ENCODE measurements at places on chromosomes 6 and 20.

GRCh38 chr6:80531681-80532619, 425.5 kb downstream of the BCKDHB start:
- DNase-seq, result no peak

DNA sequence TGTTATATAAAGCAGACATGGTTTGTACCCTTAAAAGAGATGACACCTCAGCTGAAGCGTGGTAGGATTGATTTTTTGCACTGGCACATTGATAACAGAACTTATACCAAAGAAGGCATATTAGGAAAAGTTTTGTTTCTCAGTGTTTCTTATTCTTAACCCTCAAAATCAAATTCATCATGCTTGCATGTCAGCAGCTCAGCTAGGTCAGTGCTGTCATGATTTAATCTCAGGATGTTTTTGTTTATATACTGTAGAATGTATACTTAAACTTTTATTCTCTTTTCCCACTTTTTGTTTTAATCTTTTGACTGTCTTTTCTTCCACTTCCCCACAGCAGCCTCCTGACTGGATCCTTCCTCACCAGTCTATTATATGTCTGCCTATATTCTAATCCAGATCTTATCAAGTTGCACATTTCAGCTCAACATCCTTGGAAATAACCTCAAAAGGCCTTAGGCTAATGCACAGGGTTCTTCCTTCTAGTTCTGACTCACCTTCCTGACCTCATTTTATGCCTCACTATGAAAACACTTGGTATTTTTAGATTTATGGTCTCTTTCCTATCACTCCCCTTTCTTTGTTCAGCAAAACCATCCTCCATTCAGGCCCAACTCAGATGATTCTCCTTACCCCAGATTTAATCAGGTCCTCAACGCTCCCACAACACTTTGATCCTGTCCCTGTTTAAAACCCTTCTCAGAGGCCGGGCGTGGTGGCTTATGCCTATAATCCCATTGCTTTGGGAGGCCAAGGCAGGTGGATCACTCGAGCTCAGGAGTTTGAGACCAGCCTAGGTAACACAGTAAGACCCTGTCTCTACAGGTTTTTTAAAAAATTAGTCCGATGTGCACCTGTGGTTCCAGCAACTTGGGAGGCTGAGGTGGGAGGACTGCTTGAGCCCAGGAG, 7.2 kb downstream of the HEBP2 start:
- no peak for DNase-seq

GRCh38 chr6:147509891-147510290, 1.4 kb downstream of the SAMD5 start:
- DNase-seq, result no peak

GRCh38 chr20:7939663-7940062, 595 bp downstream of the HAO1 start:
- DNase-seq, result no peak

- no peak for DNase-seq
Measured at GRCh38 chr20:10927011-10927583, 253.3 kb upstream of the JAG1 start.

- no peak for DNase-seq
Measured at GRCh38 chr6:16471222-16471909, 233.0 kb downstream of the GMPR start.

DNA sequence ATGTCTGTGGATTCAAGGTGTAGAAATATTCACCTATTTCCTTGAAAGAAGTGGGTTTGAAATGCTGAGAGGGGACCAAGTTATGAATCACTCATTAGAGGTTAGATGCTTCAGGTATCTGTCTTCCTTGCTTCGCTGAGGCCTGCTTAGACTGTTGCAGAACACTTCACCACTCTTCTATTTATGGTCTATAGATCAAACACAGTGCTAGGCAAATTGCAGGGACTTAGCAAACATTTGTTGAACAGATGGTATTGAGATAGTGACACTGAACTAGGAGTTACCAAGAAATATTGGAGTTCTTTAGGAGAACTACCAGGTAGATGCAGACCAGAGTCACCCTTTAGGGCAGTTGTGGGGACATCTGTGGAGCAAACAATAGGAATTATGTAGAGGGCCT, 123.8 kb downstream of the RFPL4B start:
- no peak for DNase-seq

DNA sequence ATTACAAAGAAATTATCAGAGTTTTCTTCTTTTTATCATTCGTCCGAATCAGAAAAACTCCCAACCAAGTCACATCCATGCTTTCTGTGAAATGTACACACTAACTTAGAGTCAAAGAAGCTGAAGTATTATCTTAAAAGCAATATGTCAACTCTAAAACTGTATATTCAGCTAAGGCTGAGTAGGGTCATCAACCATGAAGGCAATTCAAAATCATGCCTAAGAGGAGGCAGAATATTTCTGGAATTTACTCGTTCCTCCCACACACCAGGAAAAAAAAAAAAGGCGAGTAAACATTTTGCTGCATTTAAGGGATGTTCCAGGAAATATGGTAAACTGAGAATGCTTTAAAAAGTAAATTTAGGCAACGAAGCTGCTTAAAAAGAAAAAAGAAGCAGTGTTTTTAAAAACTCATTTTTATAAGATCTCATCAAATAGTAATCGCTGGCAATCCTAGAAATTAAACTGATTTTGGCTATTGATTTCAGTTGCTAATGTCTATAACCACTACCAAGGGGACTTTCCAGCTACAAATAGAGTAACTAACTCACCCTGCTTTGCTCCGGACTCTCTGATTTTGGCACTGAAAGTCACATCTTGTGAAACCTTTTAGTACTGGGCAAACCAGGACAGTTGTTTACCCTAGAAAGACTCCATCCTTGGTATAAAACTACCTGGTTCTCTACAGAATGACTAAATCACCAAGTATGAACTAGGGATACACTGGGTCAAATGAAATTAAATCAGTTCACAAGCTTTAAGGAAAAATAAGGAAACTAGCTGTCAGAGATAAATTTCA, 82.8 kb downstream of the MBOAT1 start:
- DNase-seq, result no peak

DNA sequence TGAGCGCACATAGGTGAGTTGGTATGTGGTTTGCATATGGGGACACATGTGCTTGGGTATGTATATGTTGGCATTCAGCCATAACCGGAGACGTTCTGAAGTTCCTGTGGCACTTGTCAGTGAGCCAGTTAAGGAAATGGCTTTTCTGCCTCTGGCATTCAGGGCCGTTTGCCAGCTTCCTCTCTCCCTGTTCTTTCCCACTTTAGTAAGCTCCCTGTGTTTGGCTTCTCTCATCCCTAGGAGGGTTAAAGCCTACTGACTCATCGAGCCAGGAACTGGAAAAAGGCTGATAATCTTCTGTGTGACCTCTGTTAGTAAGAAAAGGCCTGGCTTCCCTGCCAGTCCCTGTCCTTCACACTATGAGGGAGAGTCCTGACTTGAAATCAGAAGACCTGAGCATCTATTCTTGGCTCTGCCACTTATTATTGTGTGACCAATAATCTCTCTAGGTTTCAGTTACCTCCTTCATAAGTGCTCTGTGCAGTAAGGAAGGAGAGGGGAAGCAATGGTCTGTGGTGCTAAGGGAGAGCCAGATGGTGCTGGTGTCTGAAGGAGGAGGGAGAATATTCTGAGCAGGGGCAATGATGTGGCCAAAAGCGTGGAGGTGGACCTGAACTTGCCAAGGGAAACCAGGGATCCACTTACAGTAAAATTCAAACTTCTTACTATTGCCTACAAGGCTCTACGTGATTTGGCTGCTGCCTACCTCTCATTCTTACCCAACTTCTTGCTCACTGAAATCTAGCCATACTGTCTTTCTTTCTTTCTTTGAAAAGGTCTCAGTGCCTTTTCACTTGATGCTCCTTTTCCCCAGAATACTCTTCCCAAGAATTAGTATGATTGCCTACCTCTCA, 31.4 kb downstream of the ACSS2 start:
- DNase-seq, result peak; percentile 66

GRCh38 chr6:67411036-67411435, 1224.0 kb upstream of the ADGRB3 start:
- DNase-seq, result no peak

- DNase-seq, result no peak
Measured at GRCh38 chr6:137651178-137651577, 157.0 kb upstream of the OLIG3 start.

GRCh38 chr6:40788661-40789655, 201.8 kb upstream of the LRFN2 start:
- no peak for DNase-seq

- DNase-seq, result no peak
Measured at GRCh38 chr6:128336436-128337095, 183.8 kb downstream of the PTPRK start.

DNA sequence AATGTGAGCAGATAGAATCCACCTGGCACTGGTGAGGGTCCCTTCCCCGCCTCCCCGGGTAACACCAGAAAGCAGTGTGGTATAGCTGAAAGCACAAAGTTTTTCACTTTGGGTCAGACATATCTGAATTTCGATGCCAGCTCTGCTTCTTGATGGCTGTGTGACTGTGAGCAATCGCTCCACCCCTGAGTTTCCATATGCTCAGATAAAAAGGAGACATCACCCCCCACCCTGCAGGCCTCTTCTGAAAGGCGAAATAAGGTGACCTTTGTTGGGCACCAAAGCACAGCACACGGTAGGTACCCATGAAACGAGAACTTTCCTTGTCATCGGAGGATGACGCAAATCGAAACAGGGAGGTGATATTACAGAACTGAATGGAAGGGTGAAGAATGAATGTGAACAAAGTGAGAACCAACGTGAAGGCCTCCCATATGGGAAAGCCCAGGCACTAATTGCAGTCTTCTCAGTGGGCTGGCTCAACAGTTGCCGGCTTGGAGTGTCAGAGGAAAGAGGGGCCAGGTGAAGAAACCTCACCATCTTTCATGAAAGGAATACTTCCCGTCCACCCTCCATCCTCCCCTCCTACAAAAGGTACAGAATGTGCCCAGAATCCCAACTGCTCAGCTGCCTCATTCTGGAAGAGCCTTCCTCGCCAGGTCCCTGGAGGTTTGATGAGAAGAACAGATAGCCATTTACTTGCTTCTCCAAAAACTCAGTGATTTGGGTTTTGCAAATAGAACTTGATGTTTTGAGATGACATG, 61.8 kb downstream of the NFATC2 start:
- DNase-seq, result no peak

DNA sequence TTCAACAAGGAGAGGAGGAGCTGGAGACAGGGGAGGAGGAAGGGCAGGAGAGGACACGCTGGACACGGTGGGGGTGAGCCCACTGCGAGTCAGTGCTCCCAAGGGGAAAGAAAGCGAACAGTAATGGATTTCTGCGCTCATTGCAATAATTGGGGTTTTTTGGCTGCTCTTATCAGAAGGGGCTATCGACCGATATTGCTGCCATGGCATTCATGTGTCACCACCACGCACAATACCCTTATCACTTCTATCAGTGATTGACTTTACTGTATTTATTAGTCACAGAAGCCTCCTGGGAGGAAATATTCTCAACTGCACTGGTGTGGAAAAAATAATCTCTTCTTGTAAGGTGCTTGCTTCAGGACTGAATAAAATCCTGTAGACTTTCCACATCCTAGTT, 55.8 kb downstream of the CEP43 start:
- DNase-seq, result no peak

DNA sequence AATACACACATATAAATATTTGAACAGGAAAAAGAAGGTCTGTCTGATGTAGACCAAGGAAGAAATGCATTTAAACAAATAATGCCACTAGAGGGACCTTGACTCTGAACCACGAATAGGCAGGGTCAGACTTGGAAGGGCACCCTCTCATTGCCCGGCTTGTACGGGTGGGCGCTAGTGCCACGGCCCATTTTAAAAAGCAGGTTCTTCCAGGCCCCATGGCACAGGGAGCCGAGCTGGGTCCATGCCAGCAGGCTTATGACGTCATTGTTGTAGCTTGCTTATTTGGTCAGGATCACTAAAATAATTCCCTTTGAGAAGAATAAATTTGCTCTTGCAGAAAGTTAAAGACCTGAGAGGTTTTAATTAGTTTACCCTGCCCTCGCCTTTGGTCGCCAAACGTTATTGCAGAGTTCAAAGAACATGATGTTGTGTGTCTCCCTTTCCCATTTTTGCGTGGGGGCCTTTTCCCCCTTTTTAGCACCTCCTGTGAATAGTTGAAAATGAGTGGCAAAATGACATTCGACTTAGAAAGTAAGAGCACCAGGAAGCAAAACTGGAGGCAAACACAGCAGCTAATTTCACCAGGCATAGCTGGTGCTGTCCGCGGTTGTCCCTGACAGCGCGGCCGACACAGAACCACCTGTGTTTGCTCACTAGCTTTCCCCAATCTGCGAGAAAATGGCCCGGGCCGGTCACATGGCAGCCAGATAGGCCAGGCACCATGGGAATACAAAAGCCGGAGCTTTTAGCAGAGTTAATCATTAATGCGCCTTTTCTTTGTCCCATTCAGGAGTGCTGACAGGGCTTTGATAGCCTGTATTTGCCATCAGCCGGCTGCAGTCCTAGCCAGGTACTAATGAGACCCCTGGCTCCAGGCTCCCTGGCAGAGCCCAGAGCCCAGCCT, 93.8 kb downstream of the FOXA2 start:
- peak; percentile 55 for DNase-seq

DNA sequence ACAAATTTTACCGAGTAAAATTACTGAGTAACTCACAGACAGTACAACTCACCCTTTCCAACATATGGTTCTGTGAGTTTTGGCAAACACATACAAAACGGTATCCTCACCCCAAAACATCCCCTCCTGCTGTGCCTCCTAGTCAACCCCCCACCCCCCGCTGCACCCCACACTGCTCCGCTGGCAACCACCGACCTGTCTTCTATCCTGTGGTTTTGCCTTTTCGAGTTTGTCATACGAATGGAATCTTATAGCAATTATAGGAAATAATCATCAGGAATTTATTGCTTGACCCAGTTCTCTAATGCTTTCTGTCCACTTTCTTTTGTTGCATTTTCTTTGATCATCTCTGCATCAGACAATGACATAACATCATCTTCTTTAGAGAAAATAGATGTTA, 312.3 kb downstream of the KIF16B start:
- DNase-seq, result no peak

DNA sequence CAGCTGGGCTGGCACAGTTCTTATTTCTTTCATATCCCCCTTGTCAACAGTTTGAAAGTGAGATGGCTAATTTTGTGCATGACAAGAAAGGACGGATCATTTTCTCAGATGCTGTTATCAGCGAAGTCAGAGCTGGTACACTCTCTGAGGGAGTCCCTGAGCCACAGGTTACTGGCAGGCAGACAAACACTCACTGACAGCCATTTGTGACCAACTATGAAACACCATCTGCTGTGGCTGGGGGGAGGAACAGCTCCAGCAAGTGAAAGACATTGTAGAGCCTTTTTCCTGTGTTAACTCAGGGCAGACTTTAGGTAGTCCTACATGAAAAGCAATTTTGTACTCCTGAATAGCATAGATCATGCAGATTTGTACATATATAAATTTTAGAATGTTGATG, 22.2 kb downstream of the OLIG3 start:
- no peak for DNase-seq

Measured in Calu3 (cell line).